T-helper 22 cell (primary cell): ENCODE measurements at places on chromosomes 7 and 10.

GRCh38 chr7:101390901-101391301 is 28.2 kb downstream of the COL26A1 start:
- DNase-seq = no peak

- DNase-seq = no peak
These were observed 13.5 kb upstream of the GPR85 start for GRCh38 chr7:113100121-113100603.

DNA sequence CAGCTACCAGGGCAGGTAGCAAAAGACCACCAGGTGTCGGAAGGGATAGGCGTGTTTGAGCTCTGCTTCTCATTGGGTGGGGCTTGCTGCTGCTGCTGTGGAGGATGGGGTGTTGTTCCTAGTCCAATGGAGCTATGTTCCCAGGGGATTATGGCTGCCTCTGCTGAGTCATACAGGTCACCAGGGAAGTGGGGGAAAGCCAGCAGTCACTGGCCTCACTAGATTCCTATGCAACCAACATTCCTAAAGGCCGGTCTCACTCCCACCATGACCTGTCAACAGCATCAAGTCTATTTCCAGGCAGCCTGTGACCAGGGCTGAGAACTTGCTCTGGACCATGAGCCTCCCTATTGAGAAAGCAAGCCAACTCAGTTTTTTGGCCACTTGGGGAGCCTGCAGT is 1160.8 kb downstream of the REEP3 start:
- no peak for DNase-seq

DNA sequence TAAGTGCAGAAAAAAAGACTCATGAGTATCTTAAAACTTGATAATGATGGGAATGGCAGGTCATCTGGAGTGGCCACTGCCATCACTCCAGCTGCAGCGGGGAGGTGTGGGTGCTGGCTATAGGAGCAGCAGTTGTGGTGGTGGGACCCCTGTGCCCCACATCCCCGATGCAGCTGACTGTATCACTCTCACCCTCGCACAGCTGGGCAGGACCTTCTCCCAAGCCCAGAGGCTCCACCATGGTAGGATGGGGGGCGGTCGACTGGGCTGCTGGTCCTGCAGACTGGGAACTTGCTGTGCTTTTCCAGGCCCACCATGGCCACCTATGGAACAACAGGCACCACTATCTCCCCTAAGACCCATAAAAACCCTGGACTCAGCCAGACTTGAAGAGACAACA is 844.4 kb downstream of the SORCS1 start:
- DNase-seq = no peak
